Activated CD8-positive, alpha-beta memory T cell treated with anti-CD3 and anti-CD28 coated beads for 1 hour (primary cell): ENCODE measurements at places on chromosomes 5 and 9.

- DNase-seq: no peak
Measured at GRCh38 chr5:147963948-147964693, 57.8 kb upstream of the C5orf46 start.

DNA sequence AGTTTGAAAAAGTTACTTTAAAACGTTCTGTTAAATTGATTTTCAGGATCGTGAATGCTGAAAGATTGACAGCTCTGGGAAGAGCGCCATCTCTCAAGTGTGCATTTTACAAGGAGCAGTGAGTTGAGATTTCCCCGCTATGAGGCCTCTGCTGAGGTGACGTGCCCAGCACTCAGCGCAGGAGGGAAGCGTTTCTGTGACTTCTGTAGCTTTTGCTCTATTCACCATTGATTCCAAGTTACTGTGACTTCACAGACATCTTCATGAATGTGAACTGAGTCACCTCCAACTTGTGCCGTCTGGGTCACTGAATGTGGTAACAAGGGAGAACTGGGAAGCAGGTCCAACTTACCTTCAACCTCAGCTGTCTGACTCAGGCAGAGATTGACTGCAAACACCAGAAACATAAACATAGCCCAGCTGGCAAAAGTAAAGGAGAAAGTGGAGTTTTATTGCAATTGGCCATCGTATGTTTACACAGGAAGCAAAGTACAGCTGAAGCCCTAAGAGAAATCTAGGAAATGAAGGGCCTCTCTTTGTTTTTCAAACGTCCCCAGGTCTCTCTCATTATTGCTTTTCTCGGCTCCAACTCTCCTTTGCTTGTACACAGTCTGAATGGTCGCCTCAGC lies 428.8 kb upstream of the CLINT1 start:
- DNase-seq: no peak

- DNase-seq: no peak
Measured at GRCh38 chr9:37309136-37309535, 113.4 kb upstream of the GRHPR start.

GRCh38 chr9:30039712-30040111 lies 2344.7 kb upstream of the ACO1 start:
- DNase-seq: no peak

DNA sequence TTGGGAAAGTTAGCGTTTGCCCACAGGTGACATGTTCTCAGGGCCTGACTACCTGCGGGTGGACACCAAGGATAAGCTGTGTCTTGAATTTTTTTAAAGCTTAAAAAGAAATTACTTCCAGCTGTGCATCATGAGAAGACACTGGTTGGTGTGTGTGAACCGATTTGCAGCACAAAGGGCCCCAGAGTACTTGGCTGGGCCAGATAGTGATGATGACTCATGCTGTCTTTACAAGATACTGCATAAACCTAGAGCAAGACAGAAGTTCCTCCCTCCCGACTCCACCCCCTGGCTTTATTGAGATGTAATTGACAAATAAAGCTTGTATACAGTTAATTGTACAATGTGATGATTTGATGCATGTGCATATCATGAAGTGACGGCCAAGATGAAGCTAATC lies 212.8 kb downstream of the NXNL2 start:
- DNase-seq: no peak

DNA sequence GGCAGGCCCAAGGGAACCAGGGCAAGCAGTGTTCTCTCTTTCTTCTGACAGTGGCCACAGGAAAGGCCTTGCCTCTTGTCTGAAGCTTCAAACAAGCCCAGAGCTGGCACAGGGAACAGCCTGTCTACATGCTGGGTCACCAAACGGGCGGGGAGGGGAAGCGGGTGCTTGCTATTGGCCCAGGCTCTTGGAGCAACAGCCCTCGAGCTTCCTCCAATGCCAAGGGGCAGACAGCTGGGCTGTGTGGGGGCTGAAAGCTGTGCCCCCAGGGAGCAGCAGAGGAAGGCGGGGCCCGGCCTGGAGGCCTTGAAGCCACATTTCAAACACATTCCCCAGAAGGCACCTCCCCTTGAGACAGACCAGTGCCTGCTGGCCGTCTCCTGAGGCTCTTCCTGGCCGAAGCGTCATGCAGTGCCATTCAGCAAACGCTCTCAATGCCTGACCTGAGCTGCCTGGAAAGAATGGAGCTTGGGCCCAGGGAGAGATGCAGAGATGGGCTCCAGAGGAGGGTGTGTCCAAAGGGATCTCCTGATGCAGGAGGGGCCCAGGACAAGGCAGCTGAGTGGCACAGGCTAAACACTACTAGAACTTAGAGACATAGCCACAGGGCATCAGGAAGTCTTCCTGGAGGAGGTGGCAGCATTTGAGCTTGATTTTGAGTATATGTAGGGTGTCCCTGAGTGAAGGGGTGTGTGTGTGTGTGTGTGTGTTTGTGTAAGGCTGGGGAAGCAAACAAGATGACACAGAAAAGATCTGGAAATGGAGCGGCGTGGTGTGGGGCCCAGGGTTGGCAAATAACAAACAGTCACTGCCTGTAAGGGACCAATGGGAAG lies 2.5 kb downstream of the FIBCD1 start:
- no peak for DNase-seq

GRCh38 chr9:127424676-127424999 lies 456 bp downstream of the ZNF79 start:
- DNase-seq: no peak

- DNase-seq: no peak
Measured at GRCh38 chr5:130545291-130545690, 619.8 kb downstream of the HINT1 start.

- no peak for DNase-seq
Measured at GRCh38 chr5:34639852-34640626, 16.1 kb upstream of the RAI14 start.

DNA sequence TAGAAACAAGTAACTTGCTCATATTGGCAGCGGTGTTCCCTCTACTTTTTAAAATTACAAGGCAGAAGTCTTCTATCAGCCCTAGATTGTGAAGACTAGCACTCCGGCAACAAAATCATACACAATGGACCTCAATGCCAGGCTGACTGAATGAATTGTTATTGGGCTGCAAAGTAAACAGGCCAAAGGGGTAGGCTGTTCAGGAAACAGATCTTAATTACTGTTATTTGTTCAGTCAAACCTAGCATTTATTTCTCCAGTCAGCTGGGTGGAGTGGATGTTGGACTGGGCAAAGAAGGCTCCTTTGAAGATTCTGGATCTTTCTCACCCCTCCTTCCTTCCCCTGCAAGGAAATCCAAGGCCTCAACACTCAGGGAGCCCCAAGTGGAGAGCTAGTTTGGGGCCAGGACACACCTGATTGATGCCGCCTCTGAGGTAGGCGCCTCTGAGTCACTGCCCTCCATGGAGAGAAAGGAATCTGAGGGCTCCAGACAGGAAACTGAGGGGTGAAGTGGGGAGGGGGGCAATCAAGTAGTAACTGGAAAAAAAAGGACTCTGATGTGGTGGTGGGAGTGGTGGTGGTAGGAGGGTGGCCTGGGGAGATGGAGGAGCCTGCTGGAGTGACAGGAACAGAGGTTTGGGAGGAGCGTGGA lies 35.5 kb downstream of the SERINC5 start:
- no peak for DNase-seq

DNA sequence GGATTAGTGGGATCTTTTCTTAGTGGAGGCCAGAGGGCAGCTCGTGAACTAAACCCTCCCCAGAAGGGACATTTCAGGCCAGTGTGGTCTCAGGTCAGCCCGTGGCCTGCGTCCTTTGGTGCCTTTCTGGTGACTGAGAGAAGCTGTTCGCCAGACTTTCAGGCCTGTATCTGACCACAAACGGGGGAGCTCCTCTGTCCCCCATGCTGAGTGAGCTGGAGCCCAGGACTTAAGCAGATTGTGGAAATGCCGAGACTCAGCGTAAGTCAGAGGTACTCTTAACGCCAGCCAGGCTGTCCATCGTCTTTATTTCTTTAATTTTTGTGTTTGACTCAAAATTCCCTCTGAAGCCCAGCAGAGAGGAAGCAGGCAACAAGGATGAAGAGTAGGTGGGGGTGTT lies 54.8 kb upstream of the NCS1 start:
- no peak for DNase-seq

GRCh38 chr9:113247640-113248039 lies 26.3 kb downstream of the SLC31A1 start:
- DNase-seq: no peak

DNA sequence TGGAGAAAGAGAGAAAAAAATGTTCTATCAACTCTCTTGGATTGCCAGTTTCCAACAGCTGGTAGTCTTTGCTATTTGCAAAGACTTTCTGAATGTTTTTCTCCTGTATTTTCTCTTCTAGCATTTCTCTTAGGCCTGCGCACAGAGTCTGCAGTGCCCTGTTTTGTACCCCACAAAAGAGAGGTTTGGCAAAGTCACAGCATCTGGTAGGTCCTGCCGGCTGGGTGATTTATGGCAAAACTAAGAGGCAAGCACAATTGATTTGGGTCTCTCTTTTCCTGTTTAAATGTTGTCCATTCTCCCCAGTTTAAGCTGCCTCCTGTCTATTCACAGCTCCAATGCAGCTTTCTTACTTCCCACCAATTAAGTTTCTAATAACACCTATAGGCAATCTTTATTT lies 193.9 kb downstream of the TRPM3 start:
- DNase-seq: no peak

GRCh38 chr9:34782372-34782771 lies 72.4 kb upstream of the CCL21 start:
- DNase-seq: no peak

- no peak for DNase-seq
Measured at GRCh38 chr5:56352808-56353590, 119.9 kb upstream of the ANKRD55 start.

- DNase-seq: no peak
Measured at GRCh38 chr5:147113967-147114366, 120.9 kb upstream of the STK32A start.

- DNase-seq: no peak
Measured at GRCh38 chr5:79172269-79172668, 60.7 kb downstream of the BHMT start.

- DNase-seq: no peak
Measured at GRCh38 chr5:164540174-164540573, 1034.8 kb downstream of the MAT2B start.

- no peak for DNase-seq
Measured at GRCh38 chr5:161687316-161687715, 1.8 kb downstream of the GABRA6 start.
